Nephron progenitor cell (in vitro differentiated cells): ENCODE measurements at places on chromosomes 2 and 18.

- DNase-seq = no peak
Measured at GRCh38 chr2:98335271-98335670, 11.0 kb upstream of the CNGA3 start.

- DNase-seq = no peak
Measured at GRCh38 chr2:105903051-105903674, 158.5 kb downstream of the NCK2 start.

DNA sequence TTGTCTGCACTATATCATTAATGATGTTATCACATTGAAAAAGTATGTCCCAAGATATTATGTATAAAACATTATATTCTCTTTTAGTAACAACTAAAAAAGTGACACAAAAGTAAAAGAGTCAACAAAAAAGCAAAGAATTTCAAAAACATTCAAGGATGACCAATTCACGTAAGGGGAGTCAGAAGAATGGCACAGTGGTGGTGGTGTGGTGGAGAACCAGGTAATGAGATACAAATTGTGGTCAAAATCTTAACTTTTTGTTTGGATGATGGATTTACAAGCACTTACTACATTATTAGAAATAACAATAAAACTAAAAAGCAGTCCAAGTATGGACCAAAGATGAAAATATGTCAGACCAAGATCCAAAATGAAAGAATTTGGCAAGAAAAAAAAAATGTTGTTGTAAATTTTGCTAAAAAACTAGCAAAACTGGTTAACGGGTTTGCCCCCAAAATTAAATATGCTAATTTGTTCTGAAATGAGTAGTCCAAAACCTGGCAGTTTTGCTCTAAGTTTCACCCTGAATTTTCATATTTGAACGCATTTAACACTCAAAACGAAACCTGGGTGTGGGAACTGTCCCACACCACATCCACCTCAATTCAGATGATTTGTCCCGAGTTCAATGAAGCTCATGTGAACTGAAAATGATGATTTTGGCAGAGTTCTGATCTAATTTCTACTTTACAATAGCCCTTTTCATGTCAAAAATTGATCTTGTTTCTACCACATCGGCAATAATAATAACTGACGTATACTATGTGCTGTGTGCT is 135.8 kb downstream of the IKZF2 start:
- DNase-seq = no peak

DNA sequence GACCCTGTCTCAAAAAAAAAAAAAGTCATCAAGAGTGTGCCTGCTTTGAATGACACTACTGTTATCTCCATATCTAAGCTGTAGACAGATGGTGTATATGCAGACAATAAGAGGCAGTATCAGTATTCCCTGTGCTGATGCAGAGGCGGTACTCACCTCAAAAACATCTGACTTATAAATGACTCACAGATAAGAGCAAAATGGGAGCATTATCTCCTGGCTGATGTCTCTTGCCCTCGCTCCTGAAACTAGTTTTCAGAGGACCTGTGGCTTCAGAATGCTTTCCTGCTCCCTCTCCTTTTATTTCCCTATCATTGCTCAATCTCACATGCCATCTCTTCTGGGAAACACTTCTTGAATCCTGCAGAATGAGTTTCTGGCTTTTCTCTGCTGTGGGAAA is 289.6 kb downstream of the PTPRM start:
- DNase-seq = no peak

DNA sequence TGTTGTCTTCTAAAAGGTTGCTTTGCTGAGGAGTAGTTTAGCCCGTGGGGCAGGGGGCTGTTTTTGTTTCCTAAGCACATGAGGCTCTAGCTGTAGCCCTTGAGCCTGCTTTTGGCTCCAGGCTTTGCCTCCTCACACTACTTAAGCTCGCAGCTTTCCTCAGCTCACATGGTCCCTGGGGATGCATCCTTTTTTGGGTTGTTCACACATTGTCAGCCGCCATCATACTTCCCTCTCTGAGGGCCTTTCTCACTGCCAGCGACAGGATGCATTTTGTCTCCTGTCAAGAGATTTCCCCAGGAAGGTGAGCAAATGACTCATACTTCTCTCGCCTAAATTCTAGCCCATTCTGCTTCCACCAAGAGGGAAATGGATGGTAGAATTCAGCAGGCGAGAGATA is 279.5 kb upstream of the PKDCC start:
- DNase-seq = no peak

GRCh38 chr2:45220227-45220626 is 211.0 kb upstream of the SIX2 start:
- no peak for DNase-seq

GRCh38 chr2:136005462-136006196 is 20.2 kb upstream of the DARS1 start:
- DNase-seq = no peak

- DNase-seq = no peak
Measured at GRCh38 chr2:175847128-175847527, 154.9 kb downstream of the LNPK start.

GRCh38 chr2:160666154-160667060 is 172.8 kb upstream of the RBMS1 start:
- DNase-seq = no peak

DNA sequence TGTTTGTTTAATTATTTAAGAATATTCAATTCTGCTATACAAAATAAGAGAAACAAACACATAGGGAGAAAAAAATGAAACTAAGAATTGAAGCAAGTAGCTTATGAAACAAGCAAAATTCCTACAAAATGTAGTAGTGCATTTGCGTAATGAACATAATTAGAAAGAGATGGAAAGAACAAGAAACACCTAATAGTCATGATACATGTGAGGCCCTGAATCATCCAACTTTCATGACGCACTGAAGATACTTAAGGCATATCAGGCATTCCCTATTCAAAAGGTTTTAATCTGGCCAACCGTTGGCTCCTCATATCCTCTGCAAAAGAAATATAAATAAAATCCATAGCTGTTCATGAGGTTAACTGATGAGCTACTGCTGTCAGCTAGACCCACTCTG is 14.5 kb upstream of the NAB1 start:
- no peak for DNase-seq

- DNase-seq = no peak
Measured at GRCh38 chr2:169365029-169365480, 2.7 kb upstream of the LRP2 start.

DNA sequence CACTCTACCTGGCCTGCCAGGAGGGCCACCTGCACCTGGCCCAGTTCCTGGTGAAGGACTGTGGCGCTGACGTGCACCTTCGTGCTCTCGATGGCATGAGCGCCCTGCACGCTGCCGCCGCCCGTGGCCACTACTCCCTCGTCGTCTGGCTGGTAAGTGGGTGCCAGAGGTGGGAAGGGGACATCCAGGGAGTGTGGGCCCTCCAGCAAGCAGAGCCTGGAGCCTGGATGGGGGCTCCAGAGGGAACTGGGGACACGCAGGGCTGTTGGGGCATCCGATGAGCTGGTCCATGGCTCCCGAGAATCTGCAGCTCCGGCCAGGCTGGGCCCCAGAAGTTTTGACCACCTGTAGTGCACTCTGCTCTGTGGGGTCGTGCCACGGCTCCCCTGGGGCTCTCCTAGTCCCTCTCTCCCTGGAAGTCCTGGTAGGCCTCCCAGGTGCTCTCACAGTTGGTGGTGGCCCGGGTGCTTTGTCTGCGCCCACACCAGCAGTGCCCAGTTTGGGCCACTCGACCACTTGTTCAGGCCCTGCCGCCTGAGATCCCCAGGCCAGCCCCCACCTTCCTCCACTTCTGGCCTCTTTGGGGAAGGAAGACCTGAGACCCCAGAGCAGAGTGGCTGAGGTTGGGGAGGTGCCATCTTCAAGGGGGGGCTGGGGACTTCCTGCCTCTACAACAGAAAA is 4.7 kb downstream of the ESPNL start:
- DNase-seq = no peak

DNA sequence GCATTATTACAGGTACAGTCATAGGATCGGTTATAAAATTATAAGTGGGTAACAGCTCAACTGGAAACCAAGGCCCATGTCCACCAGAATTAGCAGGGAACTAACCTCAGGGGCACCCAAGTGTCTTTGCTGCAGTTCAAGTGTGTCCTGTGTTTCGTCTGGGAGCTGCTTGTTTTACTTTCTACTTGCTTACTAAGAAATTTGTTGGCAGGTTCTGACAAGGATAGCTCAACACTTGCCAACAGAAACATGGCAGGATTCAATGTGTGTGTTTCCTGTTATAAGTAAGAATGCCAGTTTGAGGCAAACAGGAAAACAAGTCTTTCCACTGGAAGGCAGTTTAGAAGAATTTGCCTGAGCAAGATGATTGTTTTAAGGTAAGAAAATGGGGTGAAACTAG is 104.5 kb downstream of the EPHA4 start:
- no peak for DNase-seq

DNA sequence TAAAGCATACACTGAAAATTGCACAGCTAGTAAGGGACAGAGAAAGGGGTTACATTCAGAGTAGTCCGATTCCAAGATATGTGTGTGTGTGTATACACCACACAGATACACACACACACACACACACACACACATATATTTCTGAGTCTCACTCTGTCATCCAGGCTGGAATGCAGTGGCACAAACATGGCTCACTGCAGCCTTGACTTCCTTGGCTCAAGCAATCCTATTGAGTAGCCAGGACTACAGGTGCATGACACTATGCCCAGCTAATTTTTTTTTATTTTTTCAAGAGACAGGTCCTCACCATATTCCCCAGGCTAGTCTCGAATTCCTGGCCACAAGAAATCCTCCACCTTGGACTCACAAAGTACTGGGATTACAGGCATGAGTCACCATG is 68.1 kb upstream of the ITPRID2 start:
- DNase-seq = no peak

- DNase-seq = no peak
Measured at GRCh38 chr2:15302154-15302553, 259.0 kb downstream of the NBAS start.

DNA sequence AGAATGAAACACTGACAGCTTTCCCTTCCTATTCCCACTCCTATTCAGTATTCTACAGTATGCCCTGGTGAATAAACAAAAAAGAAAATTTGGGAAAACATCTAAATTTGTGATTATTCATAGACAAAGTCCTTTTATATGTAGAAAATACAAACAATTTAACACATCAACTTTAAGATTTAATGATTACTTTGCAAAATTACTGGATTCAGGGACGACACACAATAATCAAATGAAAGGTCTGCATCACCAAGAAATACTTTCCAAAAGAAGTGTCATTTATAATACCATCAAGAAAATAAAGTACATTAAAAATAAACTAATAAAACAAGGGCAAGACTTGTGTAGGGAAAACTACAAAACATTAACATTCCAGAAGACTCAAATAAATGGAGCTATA is 199.8 kb downstream of the KCNJ3 start:
- no peak for DNase-seq

DNA sequence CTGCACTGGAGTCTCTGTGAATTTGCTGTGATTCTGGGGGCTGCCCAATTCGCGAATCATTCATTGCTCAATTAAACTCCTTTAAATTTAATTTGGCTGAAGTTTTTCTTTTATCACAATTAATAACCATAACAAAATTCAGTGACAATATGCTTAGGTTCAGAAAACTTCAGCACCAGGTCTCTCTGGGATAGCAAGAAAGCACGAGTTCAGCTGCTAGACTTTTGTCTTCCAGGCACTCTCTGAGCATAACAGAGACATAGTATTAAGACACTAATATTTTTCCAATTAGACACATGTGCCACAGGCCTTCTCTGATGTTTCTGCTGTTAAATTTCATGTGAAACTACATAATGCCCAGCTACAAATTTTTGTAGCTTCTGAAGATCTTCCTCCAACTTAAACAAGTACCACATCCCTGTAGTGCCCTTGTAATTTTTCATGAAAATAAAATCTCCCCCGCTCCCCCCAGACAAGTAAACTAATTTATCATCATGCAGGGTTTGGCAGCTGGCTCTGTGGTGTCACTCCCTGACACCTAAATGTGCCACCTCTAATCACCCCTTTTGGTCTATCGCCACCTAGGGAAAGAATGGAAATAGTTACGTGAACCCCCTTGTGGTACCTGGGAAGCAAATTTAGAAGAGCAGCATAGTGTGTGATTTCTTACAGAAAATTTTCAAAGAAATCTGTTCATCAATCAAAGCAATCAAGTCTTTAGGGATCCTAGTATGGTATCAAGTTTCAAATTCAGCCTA is 94.1 kb downstream of the CSRNP3 start:
- DNase-seq = no peak

GRCh38 chr2:219082332-219082958 is 21.7 kb upstream of the IHH start:
- DNase-seq = no peak
